ENCODE measurements at places on chromosomes 6 and 20.

DNA sequence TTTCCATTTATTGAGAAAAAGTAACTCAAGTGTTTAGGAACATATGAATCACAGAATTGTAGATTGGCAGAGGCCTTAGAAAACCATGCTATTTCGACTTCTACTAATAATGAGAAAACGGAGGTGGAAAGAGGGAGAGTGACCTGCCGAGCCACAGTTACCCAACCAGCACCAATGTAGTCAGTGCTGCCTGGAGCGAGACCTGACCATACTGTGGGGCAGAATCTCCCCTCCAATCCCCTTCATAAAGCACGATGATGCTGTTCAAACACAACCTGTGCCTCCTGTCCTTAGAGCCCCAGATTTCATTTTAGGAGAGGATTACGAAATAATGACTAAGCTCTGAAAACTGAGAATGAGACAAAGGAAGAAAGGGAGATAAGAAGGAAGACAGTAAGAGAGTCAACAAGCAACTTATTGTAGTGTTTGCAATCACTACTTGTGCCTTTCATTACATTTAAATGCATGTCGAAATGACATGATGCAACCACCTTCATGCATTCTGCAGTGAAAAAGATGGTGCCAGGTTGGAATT, 70.6 kb downstream of the ATXN1 start:
- DNase-seq = peak; percentile 66

DNA sequence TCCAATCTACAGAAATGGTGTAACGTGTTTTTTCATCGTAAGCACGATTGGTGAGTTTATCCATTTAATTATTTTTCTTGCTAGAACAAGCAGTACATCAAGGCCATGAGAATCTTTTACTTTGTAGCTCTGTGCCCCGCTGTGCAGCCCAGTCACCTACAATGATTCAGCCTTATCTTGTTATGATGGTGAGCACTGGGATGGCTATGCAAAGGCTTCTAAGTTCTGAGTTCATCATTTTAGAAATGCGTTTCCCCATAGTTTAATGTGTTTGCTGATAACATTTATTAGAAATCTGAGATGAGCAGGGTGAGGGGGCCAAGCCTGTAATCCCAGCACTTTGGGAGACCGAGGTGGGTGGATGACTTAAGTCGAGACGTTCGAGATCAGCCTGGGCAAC, 111.8 kb upstream of the QKI start:
- DNase-seq = no peak

- no peak for DNase-seq
Measured at GRCh38 chr6:53921639-53922038, 126.8 kb downstream of the LRRC1 start.

DNA sequence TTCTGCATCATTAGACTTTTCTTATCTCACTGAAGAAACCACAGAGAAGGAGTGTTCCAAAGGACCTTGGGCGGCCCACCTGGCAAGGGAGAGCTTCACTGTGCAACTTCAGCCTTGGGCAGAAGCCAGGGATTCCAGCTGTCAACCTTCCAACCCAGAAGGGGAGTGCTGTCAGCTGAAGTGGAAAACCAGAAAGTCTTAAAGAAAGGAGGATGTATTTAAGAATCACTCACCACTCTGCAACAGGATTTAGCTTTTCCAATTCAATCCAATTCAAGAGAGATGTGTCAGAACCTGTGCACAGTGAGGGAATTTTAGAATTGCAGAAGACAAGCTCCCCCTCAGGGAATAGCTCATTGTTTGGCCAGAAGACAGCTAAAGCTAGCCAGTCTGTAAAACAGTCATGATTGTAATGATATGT, 553.7 kb downstream of the CD83 start:
- peak; percentile 93 for DNase-seq

DNA sequence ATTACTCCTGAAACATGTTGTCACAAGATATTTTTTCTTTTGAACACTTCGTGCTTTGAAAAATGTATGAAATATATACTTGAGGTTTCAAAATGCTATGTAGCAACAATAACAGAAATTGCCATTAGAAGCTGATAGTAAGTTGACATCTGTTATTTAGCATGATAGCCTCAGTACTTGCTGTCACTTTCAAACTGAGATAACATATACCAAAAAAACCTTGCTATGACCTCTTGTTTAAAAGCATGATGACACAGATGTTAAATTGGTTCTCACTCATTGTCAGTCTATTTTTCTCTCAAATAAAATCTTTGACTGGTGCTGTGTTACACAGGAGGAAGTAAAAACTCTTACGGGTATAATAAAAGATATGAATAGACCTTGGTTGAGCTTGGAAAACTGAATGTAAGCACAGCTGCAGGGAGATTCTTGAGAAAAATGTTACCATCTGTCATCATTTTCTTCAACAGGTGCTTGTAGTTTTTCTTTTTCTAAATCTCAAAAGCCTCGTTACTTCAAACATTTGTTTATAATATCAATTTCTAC, 18.6 kb downstream of the MOXD1 start:
- DNase-seq = no peak
